ENCODE measurements at places on chromosomes 2 and 18.

- H3K4me1 ChIP-seq = no peaks in the 10 kb centered on the region
- no peaks in the 10 kb centered on the region for H3K36me3 ChIP-seq
- H3K27me3 ChIP-seq = no peaks in the 10 kb centered on the region
- no peak overlapping the region for H3K4me3 ChIP-seq
Observed at GRCh38 chr2:237466211-237466610, 20.8 kb upstream of the MLPH start.

DNA sequence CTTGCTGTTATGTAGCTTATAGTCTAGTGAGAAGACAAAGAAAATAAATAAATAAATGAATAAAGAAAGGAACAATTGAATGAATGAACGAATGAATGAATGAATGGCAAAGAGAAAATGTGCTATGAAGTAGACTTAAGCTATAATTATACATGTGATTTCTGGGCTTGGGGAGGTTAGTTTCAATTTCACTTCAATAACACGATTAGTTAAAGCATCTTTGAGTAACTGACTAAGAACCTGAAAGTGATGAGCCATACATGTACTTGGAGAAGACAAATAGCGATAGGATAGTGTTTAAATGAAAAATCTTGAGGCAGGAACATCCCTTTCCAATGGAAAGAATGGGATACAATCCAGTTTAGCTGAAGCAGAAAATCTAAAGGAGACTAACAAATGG is 593.1 kb upstream of the LRRTM4 start:
- no peak for DNase-seq
- no peak overlapping the region for H3K27ac ChIP-seq
- no peaks in the 10 kb centered on the region for H3K4me1 ChIP-seq
- H3K36me3 ChIP-seq = no peaks in the 10 kb centered on the region

- DNase-seq = peak; percentile 2
- peaks cover 7% of the 10 kb centered on the region for H3K4me1 ChIP-seq
- peak overlapping the region; percentile 18 for H3K4me3 ChIP-seq
- H3K27ac ChIP-seq = peak overlapping the region; percentile 60
- peaks cover 8% of the 10 kb centered on the region for H3K27me3 ChIP-seq
- no peaks in the 10 kb centered on the region for H3K36me3 ChIP-seq
Observed at GRCh38 chr2:26970928-26971627, 641 bp downstream of the MAPRE3 start.

DNA sequence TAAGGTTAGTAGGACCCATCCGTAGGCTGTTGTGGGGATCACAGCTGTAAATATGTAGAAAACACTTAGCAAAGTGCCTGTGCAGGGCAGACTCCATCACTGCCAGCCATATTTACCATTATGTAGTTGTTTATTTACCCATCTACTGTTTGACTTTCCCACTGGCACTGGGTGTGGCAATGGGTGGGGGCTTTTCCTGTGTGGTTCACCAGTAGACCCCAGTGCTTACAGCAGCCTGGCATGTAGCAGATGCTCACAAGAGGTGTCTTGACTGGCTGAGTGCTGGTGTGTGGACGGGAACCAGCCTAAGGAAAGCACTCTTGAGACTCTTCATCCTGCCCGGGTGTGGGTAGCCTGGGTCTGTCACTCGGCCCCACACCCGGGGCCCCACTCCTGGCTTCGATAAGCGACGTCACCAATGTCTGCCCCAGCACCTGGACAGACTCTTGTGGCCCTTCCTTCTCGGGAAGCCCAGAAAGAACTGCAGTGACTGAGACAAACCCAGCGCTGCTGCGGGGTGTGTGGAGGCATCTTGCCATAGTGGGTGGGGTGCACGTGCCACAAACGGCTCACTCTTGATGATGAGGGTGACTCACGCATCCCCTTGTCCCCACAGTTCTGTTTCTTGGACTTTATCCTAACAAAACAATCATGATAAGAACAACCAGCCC is 78.3 kb downstream of the HDAC4 start:
- DNase-seq = peak; percentile 38
- H3K27me3 ChIP-seq = no peaks in the 10 kb centered on the region
- H3K27ac ChIP-seq = peak overlapping the region; percentile 27

DNA sequence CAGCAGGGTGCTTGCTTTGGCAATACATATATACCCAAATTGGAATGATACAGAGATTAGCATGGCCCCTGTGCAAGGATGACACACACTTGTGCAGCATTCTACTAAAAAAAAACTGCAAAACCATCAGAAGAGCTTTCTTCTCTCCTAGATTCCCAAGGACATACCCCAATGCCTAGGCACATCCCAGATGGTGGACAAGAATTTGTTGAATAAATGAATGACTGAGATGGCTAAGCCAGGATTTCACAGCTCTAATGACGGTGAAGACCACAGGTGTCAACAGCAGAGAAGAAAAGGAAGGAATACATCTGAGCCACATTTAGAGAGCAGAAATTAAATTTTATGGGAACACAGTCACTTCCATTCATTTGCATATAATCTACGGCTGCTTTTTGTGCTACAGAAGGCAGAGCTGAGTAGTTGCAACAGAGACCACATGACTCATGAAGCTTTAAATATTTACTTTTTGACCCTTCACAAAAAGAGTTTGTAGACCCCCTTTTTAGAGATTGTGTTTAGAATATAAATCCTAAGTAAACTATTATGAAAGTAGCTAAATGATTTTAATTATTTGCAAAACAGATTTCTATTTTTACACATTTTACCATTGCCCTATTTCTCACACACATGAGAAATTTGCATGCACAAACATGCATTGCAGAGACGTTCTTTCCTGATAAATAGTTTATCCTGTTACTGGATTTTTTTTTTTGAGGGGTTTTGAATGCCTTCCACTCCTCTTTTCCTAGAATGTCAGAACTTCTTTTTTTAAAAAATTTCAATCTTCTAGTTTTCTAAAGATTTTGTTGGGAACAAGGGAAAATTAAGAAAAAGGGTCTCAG is 119.0 kb downstream of the PMAIP1 start:
- H3K4me3 ChIP-seq = no peak overlapping the region
- H3K27ac ChIP-seq = no peak overlapping the region

DNA sequence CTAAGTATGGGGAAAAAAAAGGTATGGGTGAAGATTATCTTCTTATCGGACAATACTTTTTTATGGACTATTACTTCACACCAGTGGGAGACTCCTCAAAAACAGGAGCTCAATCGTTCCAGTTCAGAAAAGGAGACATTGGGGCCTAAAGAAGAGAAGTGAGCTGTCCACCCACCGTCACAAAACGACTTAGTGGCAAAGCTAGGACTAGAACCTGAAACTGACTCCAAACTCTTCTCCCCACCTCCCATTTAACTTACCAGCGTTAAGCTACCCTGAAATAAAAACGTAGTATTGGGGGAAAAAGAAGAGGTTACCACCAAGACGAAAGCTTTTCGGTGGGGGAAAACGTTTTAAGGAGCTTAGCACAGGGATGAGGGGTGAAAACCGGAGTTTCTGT is 503 bp downstream of the GTF3C3 start:
- peaks cover 19% of the 10 kb centered on the region for H3K4me1 ChIP-seq
- DNase-seq = no peak
- H3K4me3 ChIP-seq = peak overlapping the region; percentile 71
- H3K27ac ChIP-seq = peak overlapping the region; percentile 64
- peaks cover 11% of the 10 kb centered on the region for H3K36me3 ChIP-seq
- no peaks in the 10 kb centered on the region for H3K27me3 ChIP-seq

DNA sequence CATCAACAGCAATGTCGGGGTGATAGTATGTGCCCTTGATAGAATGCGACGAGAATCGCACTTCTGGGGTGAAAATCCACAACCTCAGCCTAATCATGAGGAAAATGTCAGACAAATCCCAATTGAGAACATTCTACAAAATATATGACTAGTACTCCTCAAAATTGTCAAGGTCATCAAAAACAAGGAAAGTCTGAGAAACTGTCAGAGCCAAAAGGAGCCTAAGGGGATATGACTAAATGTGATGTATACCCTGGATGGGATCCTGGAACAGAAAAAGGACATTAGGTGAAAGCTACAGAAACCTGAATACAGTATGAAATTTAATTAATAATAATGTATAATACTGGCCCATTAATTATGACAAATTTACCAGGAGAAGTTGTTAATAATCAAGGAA is 7.6 kb upstream of the CACNB4 start:
- no peaks in the 10 kb centered on the region for H3K36me3 ChIP-seq
- no peak overlapping the region for H3K27ac ChIP-seq
- H3K27me3 ChIP-seq = peaks cover 1% of the 10 kb centered on the region
- no peak for DNase-seq

All from CD8-positive, alpha-beta memory T cell (primary cell).